Aorta (tissue), 5 donors: ENCODE measurements at places on chromosomes 4 and X. TPM values are rescaled to one million over a fixed set of nuclear protein-coding genes. Genes with fewer than 3 reads are reported as not detected.

DNA sequence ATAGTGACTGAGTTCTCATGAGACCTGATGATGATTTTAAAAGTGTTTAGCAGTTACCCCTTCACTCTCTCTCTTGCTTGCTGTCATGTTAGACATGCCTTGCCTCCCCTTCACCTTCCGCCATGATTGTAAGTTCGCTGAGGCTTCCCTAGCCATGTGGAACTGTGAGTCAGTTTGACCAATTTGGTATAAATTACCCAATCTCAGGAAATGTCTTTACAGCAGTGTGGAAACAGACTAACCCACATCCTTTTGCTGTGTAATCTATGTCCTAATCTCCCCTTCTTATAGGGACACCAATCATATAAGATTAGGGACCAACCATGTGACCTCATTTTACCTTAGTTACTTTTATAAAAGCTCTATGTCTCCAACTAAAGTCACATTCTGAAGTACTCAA is 677.8 kb downstream of the ADGRL3 start:
- no peak for DNase-seq
- H3K4me1 ChIP-seq = no peaks in the 10 kb centered on the region

DNA sequence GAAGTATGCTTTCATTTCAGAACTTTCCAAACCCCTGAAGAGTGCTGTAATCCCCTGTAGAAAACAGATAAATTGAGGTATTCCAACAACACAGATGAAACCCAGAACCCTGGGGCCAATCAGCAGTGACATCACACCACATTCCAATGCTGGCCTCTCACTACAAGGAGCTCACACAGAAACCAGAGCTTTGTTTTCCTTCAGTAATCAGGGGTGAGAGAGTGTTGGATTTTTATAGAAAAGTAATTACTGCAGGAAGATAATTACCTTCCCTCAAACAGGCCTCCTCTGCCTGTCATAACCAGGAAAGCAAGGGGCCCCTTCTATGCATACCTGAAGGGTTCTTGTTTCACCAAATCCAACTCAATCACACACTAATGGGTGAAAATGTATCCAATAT is 246.2 kb downstream of the SCFD2 start:
- no peak overlapping the region for H3K27ac ChIP-seq
- no peak for DNase-seq
- no peaks in the 10 kb centered on the region for H3K27me3 ChIP-seq
- H3K4me3 ChIP-seq = no peak overlapping the region
- H3K4me1 ChIP-seq = no peaks in the 10 kb centered on the region

DNA sequence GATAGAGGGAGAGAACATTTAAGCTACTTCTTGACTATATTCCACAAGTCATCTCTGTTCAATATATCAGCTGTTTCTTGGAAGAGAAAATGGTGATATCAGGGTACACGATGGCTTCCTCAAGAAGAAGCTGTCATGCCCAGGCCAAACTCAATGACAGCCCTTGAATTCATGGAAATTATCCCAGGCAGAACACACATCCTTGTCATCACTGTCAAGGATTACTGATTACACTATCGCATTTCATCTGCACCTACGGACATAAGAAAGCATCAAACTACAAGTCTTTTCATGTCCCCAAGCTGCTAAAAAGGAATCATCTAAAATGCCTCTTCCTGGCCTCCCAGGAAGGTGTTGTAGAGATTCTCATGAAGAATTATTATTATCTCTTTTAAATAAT is 165.2 kb upstream of the SLC7A11 start:
- no peak overlapping the region for H3K4me3 ChIP-seq
- H3K27ac ChIP-seq = no peak overlapping the region
- DNase-seq = no peak
- H3K36me3 ChIP-seq = no peaks in the 10 kb centered on the region

DNA sequence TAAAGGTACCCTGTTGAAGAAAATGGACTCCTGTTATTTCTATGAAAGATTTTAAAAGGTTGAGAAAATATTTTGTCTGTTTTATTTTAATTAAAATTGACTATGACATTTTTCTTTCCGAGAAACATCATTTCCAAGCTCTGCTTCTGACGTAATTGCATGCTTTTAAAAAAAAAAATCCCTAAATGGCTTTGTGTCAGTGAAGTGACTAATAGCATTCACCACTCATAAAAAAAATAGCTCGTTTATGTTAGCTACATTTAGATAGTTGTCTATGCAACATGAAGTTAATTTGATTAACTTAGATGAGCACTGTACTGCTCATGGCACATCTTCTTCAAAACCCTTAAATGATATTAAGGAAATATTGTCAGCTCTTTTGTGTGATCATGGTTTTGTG is 105.1 kb upstream of the KLHL13 start:
- H3K4me1 ChIP-seq = no peaks in the 10 kb centered on the region
- H3K4me3 ChIP-seq = no peak overlapping the region
- no peaks in the 10 kb centered on the region for H3K27me3 ChIP-seq
- H3K27ac ChIP-seq = no peak overlapping the region
- H3K36me3 ChIP-seq = no peaks in the 10 kb centered on the region

DNA sequence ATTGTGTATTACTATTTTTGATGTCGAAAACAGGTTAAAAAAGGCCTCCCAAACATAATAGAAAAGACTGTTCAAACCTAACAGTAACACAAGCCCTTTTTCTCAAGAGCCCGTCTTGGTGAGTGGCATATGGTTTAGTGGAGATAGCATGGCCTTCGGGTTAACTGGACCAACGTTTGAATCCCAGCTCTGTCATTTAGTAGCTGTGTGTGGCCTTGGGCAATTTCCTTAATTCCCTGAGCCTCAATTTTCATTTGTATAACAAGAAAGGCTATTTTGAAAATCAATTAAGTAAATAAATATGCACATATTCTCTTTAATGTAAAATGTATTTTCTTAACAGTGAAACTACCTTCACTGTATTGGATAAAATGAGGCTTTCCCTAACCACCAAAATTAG is 62.3 kb downstream of the HELT start:
- no peak overlapping the region for H3K27ac ChIP-seq
- no peaks in the 10 kb centered on the region for H3K36me3 ChIP-seq
- H3K4me1 ChIP-seq = no peaks in the 10 kb centered on the region
- DNase-seq = no peak
- no peaks in the 10 kb centered on the region for H3K27me3 ChIP-seq

- no peaks in the 10 kb centered on the region for H3K36me3 ChIP-seq
- no peaks in the 10 kb centered on the region for H3K27me3 ChIP-seq
- H3K4me3 ChIP-seq = no peak overlapping the region
- H3K4me1 ChIP-seq = no peaks in the 10 kb centered on the region
- no peak overlapping the region for H3K27ac ChIP-seq
- DNase-seq = no peak
Measured at GRCh38 chrX:107721318-107721717, 54.3 kb downstream of the TSC22D3 start.

GRCh38 chrX:130082244-130083106 is 27.8 kb downstream of the ELF4 start:
- H3K36me3 ChIP-seq = no peaks in the 10 kb centered on the region
- H3K27ac ChIP-seq = no peak overlapping the region
- no peak overlapping the region for H3K4me3 ChIP-seq

- H3K4me1 ChIP-seq = no peaks in the 10 kb centered on the region
- DNase-seq = no peak
- H3K36me3 ChIP-seq = no peaks in the 10 kb centered on the region
- H3K4me3 ChIP-seq = no peak overlapping the region
Measured at GRCh38 chr4:170651786-170652185, 562.0 kb upstream of the AADAT start.

- no peaks in the 10 kb centered on the region for H3K4me1 ChIP-seq
- no peaks in the 10 kb centered on the region for H3K27me3 ChIP-seq
- no peak overlapping the region for H3K27ac ChIP-seq
- H3K4me3 ChIP-seq = no peak overlapping the region
Measured at GRCh38 chrX:6374556-6374955, 145.9 kb upstream of the NLGN4X start.

GRCh38 chr4:171087089-171087488 is 726.1 kb upstream of the GALNTL6 start:
- no peak for DNase-seq
- H3K4me3 ChIP-seq = no peak overlapping the region
- H3K36me3 ChIP-seq = no peaks in the 10 kb centered on the region
- H3K27ac ChIP-seq = no peak overlapping the region

TMEM150C gene
- total RNA-seq = 3.5 TPM

USP17L25 gene
- total RNA-seq = not detected

GRCh38 chrX:110920991-110921390 is 125.4 kb upstream of the CHRDL1 start:
- no peak overlapping the region for H3K27ac ChIP-seq
- no peak overlapping the region for H3K4me3 ChIP-seq
- no peaks in the 10 kb centered on the region for H3K36me3 ChIP-seq
- DNase-seq = no peak

DNA sequence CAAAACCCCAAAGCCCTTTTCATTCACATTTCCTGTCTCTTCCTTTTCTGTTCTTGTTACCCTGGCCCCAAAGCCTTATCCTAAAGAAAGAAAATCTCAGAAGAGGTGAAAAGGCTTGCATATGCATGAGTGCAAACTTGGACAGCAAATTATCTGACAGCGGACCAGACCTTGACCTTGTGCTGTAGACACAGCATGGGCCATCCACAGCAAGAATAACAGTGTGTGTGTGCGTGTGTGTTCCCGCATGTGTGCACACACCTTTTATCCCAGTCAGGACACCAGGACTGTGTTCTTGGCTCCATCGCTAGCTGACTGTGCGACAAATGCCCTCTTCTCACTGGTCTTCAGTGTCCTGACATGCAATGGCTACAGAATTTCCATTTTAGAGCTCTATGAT is 35.3 kb downstream of the ZBTB49 start:
- H3K4me1 ChIP-seq = no peaks in the 10 kb centered on the region
- no peak overlapping the region for H3K4me3 ChIP-seq
- H3K27ac ChIP-seq = no peak overlapping the region
- no peaks in the 10 kb centered on the region for H3K36me3 ChIP-seq

DNA sequence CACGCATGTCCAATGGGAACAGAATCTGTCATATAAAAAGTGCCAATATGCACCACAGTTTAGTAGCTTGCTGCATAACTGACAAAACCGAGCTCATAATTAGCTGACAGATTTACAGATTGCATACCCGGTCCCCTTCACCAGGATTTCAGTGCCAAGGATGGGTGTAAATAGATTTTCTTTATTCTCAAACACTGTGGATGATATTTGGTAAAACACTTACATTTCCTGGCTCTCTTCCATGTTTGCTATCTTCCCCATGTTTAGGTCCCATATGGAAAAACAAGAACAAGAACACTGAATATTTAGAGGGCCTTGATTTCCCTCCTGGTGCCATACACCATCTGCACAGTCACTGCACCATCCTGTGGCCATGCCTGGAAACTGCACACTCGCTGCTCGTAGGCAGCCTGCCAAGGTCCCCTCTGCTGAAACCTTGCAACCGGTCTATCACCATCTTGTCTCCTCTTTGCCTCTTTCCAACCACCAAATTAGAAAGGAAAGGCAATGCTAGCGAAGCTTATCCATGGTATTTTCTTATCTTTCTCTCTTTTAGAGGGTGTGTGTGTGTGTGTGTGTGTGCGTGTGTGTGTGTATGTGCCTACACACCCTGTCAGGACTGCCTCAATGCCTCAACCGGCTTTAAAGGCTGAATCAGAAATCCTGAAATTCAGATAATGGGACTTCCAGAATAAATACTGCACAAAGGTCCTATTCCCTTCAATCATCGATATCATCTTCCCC is 124.2 kb upstream of the MBNL3 start:
- H3K4me3 ChIP-seq = no peak overlapping the region
- H3K36me3 ChIP-seq = no peaks in the 10 kb centered on the region
- no peaks in the 10 kb centered on the region for H3K27me3 ChIP-seq
- no peak overlapping the region for H3K27ac ChIP-seq

ASB12 gene
- total RNA-seq = 0.39 TPM

GRCh38 chrX:7214251-7214650 is 66.3 kb upstream of the PUDP start:
- no peak overlapping the region for H3K4me3 ChIP-seq
- DNase-seq = no peak
- no peaks in the 10 kb centered on the region for H3K4me1 ChIP-seq
- no peak overlapping the region for H3K27ac ChIP-seq

PNCK gene
- total RNA-seq = 4.3 TPM

- no peak overlapping the region for H3K4me3 ChIP-seq
- H3K27me3 ChIP-seq = no peaks in the 10 kb centered on the region
- no peak overlapping the region for H3K27ac ChIP-seq
- DNase-seq = no peak
- no peaks in the 10 kb centered on the region for H3K4me1 ChIP-seq
Measured at GRCh38 chr4:111979921-111980320, 165.3 kb upstream of the FAM241A start.

DNA sequence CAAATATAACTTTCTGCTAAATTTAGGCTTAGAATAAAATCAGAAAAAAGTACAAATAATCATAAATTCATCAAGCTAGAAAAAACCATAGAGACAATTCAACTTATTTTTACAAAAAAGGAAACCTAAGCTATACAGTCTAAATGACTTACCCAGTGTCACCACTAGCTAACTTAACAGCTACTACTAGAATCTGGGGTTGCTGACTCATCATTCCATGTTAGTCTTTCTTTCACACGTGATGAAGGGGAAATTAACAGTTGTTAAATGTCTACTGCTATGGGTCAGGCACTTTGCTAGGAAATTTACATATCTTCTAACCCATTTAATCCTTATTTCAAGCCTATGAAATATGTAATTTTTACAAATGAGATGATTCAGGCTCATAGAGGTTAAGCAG is 349.3 kb upstream of the GALNT7 start:
- no peaks in the 10 kb centered on the region for H3K27me3 ChIP-seq
- DNase-seq = no peak
- no peak overlapping the region for H3K4me3 ChIP-seq
- no peak overlapping the region for H3K27ac ChIP-seq
- H3K36me3 ChIP-seq = no peaks in the 10 kb centered on the region
- no peaks in the 10 kb centered on the region for H3K4me1 ChIP-seq

DNA sequence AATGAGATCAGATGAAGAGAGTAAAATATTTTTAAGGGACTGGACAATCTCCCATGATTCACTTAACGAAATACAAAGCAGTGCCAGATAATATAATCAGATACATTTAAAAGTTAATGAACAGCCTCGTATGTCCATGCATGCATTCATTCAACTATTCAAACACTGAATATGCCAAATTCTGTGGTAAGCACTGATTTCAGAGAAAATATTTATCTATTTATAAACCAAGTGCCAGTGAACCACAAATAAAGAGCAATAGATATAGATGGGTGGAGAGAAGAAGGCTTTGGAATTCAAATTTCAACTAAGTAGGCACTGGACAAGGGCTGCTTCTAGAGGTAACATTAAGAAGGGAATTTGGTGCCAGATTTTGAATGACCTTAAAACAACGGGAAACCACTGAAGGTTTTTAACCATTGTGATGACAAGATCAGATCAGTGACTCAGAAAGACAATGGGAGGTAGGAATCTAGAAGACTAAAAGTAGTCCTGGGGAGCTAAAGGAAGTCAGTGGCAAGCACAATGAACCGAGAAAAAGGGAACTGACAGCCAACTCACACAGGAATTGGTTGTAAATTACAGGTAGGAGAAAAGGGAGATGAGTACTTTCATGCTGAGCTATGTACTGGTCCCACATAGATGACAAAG is 14.2 kb downstream of the ELOVL6 start:
- DNase-seq = no peak
- H3K4me3 ChIP-seq = no peak overlapping the region
- H3K27ac ChIP-seq = no peak overlapping the region
- no peaks in the 10 kb centered on the region for H3K4me1 ChIP-seq
